ENCODE measurements at places on chromosomes 1 and 21. TPM values are rescaled to one million over a fixed set of nuclear protein-coding genes. Genes with fewer than 3 reads are reported as not detected.

BEST4 gene
- 0.66 TPM for total RNA-seq

- no peaks in the 10 kb centered on the region for H3K4me1 ChIP-seq
- no peaks in the 10 kb centered on the region for H3K36me3 ChIP-seq
- DNase-seq, result no peak
- no peak overlapping the region for H3K4me3 ChIP-seq
- no peaks in the 10 kb centered on the region for H3K27me3 ChIP-seq
These were observed 53.7 kb upstream of the ZNF326 start for GRCh38 chr1:89941110-89941766.

GRCh38 chr1:117077267-117077666 lies 17.1 kb downstream of the TTF2 start:
- H3K27ac ChIP-seq, result no peak overlapping the region
- H3K4me1 ChIP-seq, result no peaks in the 10 kb centered on the region
- peaks cover 3% of the 10 kb centered on the region for H3K36me3 ChIP-seq
- H3K4me3 ChIP-seq, result no peak overlapping the region
- H3K27me3 ChIP-seq, result no peaks in the 10 kb centered on the region
- no peak for DNase-seq

GRCh38 chr1:233641029-233641428 lies 27.1 kb downstream of the KCNK1 start:
- H3K27ac ChIP-seq, result no peak overlapping the region
- H3K4me3 ChIP-seq, result no peak overlapping the region
- H3K27me3 ChIP-seq, result no peaks in the 10 kb centered on the region
- no peak for DNase-seq
- no peaks in the 10 kb centered on the region for H3K4me1 ChIP-seq

CHTOP gene
- 37.1 TPM for total RNA-seq

FTCD gene
- not detected for total RNA-seq

COL24A1 gene
- total RNA-seq, result 0.33 TPM

CTTNBP2NL gene
- total RNA-seq, result 25.9 TPM

GRCh38 chr1:227613526-227613925 lies 50.2 kb downstream of the ZNF678 start:
- no peaks in the 10 kb centered on the region for H3K36me3 ChIP-seq
- no peak for DNase-seq
- H3K4me1 ChIP-seq, result no peaks in the 10 kb centered on the region
- H3K27ac ChIP-seq, result no peak overlapping the region
- no peak overlapping the region for H3K4me3 ChIP-seq
- no peaks in the 10 kb centered on the region for H3K27me3 ChIP-seq

All from breast epithelium (tissue), 4 donors.